ENCODE measurements at places on chromosomes 4 and X.

DNA sequence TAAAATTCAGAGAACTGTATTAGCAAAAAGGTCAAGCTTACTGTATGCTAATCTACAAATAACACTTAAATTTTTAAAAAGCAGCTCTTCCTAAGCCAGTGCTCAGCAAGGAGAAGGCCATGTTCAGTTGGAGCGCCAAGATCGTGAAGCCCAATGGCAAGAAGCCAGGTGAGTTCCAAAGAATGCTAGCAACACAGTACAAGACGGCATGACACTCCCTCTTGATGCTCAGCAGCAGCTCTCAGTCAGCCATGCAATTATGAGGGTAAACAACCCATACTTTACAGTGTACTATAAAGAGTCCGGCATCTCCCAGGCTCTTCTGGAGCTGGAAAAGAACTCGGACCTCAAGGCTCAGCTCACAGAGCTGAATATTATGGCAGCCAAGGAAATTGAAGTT lies 34.9 kb downstream of the STX18 start:
- no peak for DNase-seq

DNA sequence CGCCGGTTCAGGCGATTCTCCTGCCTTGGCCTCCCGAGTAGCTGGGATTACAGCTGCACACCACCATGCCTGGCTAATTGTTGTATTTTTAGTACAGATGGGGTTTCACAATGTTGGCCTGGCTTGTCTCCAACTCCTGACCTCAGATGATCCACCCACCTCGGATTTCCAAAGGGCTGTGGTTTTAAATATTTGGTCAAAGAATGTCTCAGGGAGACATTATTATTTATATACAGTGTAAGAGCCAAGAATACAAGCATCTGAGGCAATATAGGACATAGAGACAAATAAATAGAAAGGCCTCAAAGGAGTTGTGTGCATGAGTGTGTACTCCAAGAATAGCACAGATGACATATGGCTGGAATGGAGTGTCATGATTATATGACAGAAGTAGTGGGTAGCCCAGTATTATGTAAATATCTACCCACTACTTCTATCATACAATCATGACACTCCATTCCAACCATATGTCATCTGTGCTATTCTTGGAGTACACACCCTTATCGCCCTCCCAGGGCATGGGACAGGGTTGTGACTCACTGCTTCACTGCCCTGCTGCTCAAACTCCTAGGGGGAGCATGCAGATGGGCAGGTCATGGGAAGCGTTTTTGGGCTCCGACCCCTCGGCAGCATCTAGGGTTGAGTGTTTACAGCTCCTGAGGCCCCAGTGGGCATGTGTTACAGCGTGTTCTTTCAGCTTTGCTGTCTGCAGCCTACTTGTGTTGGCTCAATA lies 1649.8 kb upstream of the PCDH10 start:
- DNase-seq, result peak; percentile 37

GRCh38 chr4:2043396-2044118 lies 15.6 kb upstream of the NAT8L start:
- DNase-seq, result no peak

GRCh38 chrX:106631615-106632014 lies 19.8 kb downstream of the RADX start:
- no peak for DNase-seq

DNA sequence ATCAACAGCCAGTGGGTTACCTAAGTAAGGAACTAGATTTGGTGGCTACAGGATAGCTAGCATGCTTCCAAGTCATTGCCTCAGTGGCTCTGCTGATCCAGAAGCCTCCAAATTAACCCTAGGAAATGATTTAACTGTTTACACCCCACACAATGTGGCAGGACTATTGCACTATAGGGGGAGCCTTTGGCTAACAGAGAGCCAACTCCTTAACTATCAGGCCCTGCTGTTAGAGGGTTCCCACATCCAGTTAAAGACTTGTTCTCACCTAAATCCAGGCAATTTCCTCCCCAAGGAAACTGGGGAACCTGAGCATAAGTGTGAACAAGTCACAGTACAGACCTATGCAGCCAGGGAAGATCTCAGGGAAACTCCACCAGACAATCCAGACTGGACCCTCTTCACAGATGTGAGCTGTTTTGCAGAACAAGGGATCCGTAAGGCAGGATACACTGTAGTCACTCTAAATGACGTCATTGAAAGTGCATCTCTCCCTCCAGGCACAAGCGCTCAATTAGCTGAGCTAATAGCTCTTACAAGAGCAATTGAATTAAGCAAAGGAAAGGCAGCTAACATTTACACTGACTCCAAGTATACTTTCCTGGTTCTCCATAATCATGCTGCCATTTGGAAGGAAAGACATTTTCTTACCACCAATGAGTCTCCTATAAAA lies 185.3 kb upstream of the SPOCK3 start:
- DNase-seq, result no peak

Data from HTR-8/SVneo (cell line).